ENCODE measurements at places on chromosomes 6 and 20.

- DNase-seq = no peak
Measured at GRCh38 chr20:44910690-44911262, 916 bp downstream of the PABPC1L start.

GRCh38 chr20:61948586-61949362 is 116.9 kb downstream of the TAF4 start:
- no peak for DNase-seq

- DNase-seq = no peak
Measured at GRCh38 chr20:58900397-58900796, 47.9 kb downstream of the GNAS start.

DNA sequence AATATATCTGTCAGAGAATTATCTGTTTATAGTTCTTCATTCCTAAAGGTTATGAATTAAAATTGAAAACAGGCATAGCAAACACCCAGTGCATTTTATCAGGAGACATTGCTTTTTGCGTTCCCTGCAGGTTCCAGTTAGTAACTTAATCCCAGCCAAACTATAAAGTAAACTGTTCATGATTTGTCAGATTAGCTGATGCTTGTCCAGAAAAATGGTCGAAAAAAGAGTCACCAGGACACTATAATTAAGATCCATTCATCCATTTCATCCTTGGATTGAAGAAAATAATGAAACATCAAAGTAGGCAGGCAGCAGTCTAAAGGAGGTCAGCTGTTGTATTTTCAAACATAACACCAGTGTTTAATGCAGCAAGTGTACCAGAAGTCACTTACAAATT is 75.9 kb downstream of the EPHA7 start:
- DNase-seq = no peak

- no peak for DNase-seq
Measured at GRCh38 chr20:63082308-63082938, 75.7 kb upstream of the BHLHE23 start.

GRCh38 chr20:36717657-36718056 is 28.2 kb downstream of the NDRG3 start:
- DNase-seq = no peak
